ENCODE measurements at places on chromosomes 4 and X.

- DNase-seq: no peak
Measured at GRCh38 chr4:67499799-67500198, 45.5 kb downstream of the CENPC start.

GRCh38 chr4:57220734-57221133, 110.5 kb upstream of the IGFBP7 start:
- no peak for DNase-seq

DNA sequence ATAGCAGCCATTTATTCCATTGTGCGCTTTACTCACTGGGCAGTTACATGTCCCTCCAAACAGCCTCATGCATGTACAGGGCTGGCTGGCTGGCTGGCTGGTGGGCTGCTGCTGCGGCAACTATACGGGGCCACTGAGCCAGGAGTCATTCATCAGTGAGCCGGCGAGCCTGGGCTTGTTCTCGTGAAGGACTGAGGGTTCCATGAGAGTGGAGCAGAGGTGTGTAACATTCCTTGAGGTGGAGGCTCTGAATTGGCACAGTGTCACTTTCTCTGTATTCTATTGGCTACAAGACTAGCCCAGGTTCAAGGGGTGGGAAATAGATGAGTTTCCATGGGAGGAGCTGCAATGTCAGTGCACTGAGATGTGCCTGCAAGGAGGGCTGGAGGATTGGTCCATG, 89.1 kb downstream of the ARHGAP10 start:
- DNase-seq: no peak

- no peak for DNase-seq
Measured at GRCh38 chr4:185232370-185232769, 23.0 kb downstream of the SNX25 start.

DNA sequence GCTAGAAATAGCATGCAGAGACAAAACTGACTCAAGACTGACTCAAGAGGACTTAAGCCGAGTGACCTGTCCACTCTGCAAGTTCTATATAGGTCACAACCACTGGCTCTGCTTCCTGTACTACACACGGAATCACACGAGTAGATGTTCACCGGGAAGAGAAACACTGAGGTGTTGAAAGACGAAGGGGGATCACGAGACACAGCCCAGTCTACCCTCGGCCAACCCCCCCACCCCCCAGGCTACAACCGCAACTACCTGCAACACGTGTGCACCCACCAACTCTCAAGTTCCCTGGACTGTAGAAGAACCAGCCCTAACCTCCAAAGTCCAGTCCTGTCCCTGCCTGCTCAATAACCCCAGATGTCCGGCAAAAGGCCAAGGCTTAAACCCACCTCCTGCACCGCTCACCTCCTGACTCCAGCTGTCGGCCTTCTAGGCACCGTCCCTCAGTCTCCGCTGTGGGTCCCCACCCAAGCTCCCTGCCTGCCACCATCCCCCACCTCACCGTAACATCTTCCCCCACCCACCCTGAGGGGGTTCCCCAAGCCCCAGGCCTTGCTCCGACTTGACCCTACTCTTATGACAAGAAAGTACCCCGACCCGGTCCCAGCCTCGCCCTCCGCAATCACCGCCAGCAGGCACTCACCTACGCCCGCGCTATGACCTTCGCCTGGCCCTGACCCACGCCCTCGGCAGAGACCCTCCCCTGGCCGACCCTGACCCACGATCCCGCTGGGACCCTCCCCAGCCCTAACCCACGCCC, 739 bp downstream of the GAK start:
- peak; percentile 27 for DNase-seq

- no peak for DNase-seq
Measured at GRCh38 chr4:168917138-168917779, 92.8 kb downstream of the CBR4 start.

DNA sequence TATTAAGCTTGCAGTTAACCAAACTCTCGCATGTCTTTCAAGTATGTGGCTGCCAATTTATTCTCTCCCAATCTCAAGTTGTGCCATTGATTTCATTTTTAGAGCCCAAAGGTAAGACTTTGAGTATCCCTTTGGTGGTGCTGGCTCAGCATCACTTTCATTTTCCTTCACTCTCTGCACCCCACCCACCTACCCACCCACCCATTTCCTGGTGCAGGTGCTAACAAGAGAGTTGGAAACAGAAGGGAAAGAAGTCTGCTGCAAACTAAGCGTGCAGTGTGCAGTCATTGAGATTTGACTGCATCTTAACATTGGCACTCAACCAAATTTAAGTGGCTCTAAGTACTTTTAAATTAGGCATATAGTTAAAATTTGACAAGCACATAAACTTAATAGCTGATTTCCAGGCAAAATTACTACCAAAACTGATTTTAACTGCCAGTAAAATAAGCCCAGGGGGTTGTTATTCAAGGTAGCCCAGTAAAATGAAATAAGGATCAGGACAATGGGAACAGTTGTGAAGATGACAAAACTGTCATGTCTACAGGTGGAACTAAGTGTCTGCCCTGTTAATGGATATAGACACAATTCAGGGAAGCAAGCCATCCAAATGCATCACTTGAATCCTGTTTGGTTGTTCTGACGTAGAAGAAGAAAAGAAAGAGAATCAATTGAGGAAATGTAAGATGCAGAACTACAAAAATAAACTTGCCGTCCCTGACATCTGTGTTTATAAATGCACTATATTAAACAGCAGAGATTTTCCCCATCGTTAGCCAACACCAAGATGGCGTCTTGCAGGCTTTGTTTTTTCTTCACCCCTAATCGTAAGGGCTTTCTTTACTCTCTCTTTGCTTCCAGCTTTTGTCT, 184.2 kb downstream of the KDR start:
- DNase-seq: peak; percentile 15

DNA sequence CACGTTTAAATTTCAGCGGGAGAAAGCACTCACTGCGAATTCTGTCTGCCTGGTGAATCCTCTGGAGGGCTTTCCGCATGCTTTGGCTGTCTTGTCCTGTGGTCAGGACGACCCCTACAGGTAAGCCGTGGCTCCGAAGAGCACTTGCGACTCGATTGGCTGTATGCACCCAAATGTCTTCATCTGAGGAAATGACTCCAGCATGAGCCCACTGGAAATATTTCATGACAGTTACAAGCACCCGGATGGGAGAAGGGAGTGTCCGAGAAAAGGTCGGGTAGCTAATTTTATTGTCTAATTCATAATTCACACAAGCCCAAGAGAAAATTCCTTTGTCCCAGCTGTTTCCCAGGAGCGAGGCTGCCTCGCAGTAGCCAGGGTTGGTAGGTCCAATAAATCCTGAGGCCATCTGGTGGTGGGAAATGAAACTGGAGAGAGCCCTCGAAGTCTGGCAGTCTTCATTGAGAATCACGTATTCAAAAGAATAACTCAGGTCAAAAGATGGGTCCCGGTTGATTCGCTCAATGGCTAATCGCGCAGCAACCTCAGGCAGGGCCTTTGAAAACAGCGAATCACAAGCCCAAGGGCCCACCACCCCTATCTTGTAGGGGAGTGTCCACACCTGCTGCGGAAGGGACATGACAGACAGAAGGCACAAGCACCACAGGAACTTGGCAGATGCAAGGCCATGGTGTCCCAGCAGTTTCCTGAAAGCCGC, 6.6 kb downstream of the GUCY2F start:
- no peak for DNase-seq

GRCh38 chr4:173227756-173228155, 59.1 kb downstream of the GALNT7 start:
- no peak for DNase-seq

DNA sequence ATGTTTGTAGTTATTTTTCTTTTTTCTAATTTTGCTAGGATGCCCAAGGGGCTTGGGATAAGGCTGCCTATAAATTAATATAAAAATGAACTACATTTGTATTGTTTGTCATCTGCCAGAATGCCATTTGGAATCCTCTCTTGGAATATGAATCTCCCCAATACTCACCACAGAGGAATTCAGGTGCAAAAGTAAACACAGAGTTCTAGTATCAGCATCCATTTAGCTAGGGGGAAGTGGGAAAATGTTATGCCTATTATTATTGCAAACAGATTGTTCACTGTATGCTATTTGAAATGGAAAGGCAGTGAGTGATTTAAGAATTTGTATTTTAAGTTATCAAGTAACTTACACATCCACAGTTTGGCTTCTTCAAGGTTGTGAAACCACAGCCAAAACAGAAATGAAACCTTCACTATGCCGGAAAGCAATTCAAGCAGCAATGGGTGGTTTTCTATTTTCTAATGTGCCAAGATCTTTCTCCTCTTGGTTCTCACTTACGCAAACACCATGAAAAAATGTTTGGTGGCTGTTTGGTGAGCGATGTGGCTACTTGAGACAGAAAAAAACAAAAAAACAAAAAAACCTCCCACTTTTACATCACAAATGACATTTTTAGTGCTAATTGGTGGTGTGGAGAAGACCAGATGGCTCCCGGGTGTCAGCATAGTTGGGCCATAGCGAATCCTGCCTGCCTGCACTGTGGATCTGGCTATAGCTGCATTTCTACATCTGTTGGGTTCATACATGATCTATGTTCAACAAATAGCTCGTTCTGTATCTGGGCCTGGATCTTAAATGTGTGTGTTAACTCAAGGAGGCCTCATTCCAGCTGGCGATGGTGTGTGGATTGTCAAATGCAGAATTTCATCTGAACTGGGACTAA, 200.8 kb upstream of the GIMD1 start:
- DNase-seq: no peak

- DNase-seq: no peak
Measured at GRCh38 chr4:140515423-140515822, 8.5 kb upstream of the ELMOD2 start.

DNA sequence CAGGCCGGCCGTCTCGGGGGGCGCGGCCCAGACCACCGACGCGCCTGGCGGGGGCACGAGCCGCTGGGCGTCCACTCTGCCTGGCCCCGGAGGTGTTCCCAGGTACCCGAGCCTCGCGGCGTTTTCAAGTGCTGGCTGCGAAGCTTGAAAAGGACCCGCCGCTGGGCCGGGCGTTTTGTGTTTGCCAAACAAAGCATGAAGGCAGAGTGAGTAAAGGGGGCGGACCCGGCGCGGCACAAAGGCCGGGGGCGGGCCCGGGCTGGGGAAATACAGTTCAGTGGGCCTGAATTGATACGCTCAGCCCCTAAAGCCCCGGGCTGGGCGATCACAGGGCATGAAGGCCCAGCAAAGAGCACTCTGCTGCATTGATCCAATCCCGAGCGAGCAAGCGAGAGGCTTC, 65.4 kb downstream of the SOX3 start:
- no peak for DNase-seq

DNA sequence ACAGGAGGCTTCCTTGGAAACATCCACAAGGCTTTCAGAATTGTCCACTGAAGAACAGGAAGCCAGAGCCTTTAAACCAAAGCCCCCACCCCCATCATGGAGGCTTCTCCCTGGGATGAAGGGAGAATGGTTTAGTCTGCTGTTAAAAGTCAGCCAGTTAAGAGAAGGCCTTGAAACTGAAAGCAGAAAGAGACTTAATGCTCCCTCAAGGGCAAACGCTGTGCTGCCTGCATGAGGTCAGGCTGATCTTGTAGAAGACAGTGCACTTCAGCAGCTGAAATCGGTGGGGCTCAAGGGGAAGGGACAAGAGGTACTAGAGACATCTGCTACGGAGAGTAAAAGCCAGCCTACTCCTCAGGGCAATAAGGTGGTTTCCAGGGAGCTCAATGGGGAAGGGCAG, 69.0 kb downstream of the HPRT1 start:
- DNase-seq: no peak

- no peak for DNase-seq
Measured at GRCh38 chr4:189843413-189844009, 97.2 kb upstream of the FRG1 start.

GRCh38 chrX:497186-498014, 110.7 kb upstream of the PPP2R3B start:
- no peak for DNase-seq

- no peak for DNase-seq
Measured at GRCh38 chr4:32752962-32753361, 2032.8 kb downstream of the PCDH7 start.

- DNase-seq: no peak
Measured at GRCh38 chr4:65018313-65018712, 609.1 kb upstream of the TECRL start.

DNA sequence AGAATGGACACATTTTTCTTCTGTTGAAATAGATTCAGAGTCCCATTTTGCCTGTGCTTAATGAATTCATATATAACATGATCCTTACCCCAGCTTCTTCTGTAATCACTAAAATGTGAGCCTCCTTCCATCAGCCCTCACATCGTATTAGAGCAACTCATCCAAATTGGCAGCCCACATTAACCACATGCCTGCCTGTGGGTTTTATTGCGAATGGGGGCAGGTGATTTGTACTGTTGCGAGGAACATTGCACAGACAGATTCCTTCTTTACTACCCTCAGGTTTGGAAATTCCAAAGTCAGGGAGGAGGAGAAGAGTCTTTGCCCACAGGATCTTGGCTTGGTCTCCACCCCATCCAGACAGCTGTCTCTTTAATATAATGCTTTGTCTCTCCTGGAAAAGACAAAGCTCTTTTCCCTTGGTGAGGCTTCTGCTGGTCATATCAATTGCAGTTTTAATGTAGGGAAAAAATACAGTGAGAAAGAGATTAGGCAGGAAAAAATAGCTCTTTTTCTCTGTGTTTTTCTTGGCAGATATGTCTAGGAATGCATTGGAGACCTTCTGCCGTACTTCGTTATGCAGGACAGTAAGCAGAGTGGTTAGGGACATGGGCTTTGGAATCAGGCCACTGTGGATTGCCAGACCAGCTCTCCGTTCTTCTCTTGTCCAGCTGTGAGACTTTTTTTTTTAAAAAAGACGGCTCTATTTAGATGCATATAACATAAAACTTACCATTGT, 371.2 kb downstream of the AFF2 start:
- no peak for DNase-seq

GRCh38 chr4:80184053-80184824, 13.1 kb upstream of the PRDM8 start:
- DNase-seq: peak; percentile 96

DNA sequence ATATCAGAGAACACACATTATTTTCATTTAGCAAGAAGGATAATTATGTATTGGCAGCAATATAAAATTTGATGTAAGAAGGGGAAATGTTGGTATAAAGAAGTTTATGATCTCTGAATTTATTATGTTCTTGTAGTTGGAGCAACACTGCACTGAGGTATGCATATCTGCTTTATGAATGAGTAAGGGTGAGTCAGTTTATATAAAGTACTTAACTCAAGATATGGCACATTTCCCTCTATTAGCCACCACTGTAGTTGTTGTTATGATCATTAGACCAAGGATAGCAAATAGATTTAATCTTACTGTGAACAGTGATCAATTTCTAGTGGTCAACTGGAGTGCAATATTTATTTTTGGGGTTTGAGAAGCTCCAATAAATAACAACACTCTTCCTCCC, 66.6 kb downstream of the SNX25 start:
- no peak for DNase-seq

GRCh38 chr4:148025981-148026380, 294.1 kb downstream of the ARHGAP10 start:
- DNase-seq: no peak

- DNase-seq: no peak
Measured at GRCh38 chr4:128227991-128228571, 59.5 kb downstream of the PGRMC2 start.
